Thymus (tissue), 14 donors: ENCODE measurements at places on chromosomes 2 and 18. TPM values are rescaled to one million over a fixed set of nuclear protein-coding genes. Genes with fewer than 3 reads are reported as not detected.

The MCFD2 gene
- 46.7 TPM for total RNA-seq

The UGT1A4 gene
- total RNA-seq: 0.09 TPM

The GREB1 gene
- total RNA-seq: 0.24 TPM

The KIF5C gene
- 0.19 TPM for total RNA-seq

GRCh38 chr2:6362671-6363450 lies 502.8 kb downstream of the CMPK2 start:
- no peaks in the 10 kb centered on the region for H3K4me1 ChIP-seq
- H3K27ac ChIP-seq: no peak overlapping the region
- no peak overlapping the region for H3K4me3 ChIP-seq

- no peak overlapping the region for H3K4me3 ChIP-seq
- H3K27me3 ChIP-seq: peaks cover 13% of the 10 kb centered on the region
These were observed 132.6 kb downstream of the NFATC1 start for GRCh38 chr18:79528316-79528695.

- no peak overlapping the region for H3K4me3 ChIP-seq
- DNase-seq: no peak
- no peaks in the 10 kb centered on the region for H3K27me3 ChIP-seq
- no peaks in the 10 kb centered on the region for H3K36me3 ChIP-seq
- H3K4me1 ChIP-seq: no peaks in the 10 kb centered on the region
These were observed 274.8 kb downstream of the AGAP1 start for GRCh38 chr2:235768606-235769005.
